ENCODE measurements at places on chromosomes 12 and 14.

- DNase-seq, result no peak
These were observed 123.3 kb downstream of the SSPN start for GRCh38 chr12:26318661-26319068.

GRCh38 chr12:84585776-84586395 lies 326.7 kb downstream of the SLC6A15 start:
- no peak for DNase-seq

DNA sequence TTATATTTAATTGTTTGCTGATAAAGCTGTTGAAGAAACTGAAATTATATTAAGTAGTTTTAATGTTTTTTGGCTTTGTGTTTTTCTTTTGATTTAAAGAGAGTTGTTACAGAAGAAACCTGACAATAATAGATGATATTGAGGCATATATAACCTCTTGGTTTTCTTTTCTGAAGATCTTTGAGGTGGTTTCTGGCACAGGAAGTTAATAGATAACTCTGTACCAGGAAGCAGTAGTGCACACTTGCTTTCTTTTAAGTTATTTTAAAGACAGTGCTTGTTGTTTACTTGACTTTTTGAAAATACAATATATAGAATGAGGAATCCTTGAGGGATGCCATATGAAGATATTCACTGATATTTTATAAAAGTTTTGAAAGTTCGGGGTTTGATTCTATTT lies 209.0 kb upstream of the FBXO33 start:
- no peak for DNase-seq

DNA sequence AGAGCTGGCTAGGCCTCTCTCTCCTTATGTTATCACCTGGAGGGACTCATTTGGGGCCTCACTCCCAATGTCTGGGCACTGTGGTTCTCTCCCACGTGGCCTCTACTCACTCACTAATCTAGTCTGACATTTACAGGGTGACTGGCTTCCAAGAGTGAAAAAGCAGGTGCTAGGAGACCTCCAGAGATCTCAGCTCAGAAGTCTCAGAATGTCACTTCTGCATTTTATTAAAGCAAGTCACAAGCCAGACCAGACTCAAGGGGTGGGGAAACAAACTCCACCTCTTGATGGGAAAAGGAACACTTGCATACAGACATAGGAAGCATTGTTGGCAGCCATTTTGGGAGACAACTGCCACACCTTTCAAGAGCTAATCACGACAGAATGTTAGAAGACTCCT lies 175.9 kb downstream of the MON2 start:
- DNase-seq, result no peak

DNA sequence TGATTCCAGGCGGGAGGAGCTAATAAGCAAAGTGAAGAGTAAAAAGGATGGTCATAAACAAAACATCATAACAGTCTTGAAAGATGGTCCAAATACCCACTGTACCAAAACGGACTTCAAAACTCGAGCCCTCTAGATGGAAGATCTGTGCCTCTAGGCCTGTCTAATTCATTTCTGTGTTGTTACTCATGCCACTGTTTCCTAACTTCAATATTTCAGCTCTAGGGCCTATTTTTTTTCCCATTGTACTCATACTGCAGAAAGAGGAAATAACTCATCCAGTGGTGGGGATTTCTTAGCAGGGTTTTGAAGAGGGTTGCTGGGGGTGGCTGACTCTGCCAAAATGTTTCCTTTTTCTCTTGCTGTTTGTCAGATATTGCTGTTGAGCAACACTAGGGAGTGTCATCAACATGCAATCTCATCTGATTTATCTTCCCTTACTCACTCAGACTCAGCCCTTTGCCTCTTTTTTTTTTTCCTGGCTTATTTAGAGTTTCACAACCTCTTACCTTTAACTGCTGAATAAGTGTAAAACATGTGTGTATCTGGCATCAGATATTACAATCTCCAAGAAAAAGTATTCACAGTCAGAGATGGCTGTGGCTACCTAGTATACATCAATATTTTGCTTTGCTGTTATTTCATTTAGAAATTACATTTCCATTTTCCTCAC lies 189.6 kb downstream of the DUSP6 start:
- DNase-seq, result no peak

- DNase-seq, result no peak
These were observed 4.1 kb upstream of the FIGNL2 start for GRCh38 chr12:51852404-51853137.

DNA sequence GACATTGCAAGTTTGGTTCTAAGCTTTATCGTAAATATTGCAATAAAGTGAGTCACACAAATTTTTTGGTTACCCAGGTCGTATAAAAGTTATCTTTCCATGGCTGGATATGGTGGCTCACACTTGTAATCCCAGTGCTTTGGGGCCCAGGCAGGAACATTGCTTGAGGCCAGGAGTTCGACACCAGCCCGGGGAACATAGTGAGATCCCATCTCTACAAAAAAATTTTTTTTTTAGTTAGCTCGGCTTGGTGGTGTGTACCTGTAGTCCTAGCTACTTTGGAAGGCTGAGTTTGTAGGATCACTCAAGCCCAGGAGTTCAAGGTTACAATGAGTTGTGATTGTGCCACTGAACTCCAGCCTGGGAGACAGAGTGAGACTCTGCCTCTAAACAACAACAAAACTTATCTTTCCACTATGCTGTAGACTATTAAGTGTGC lies 24.4 kb downstream of the PRORP start:
- DNase-seq, result no peak
